T follicular helper cell (primary cell): ENCODE measurements at places on chromosomes 13 and 19.

GRCh38 chr13:24004971-24005370, 107.7 kb upstream of the C1QTNF9B start:
- no peak for DNase-seq

DNA sequence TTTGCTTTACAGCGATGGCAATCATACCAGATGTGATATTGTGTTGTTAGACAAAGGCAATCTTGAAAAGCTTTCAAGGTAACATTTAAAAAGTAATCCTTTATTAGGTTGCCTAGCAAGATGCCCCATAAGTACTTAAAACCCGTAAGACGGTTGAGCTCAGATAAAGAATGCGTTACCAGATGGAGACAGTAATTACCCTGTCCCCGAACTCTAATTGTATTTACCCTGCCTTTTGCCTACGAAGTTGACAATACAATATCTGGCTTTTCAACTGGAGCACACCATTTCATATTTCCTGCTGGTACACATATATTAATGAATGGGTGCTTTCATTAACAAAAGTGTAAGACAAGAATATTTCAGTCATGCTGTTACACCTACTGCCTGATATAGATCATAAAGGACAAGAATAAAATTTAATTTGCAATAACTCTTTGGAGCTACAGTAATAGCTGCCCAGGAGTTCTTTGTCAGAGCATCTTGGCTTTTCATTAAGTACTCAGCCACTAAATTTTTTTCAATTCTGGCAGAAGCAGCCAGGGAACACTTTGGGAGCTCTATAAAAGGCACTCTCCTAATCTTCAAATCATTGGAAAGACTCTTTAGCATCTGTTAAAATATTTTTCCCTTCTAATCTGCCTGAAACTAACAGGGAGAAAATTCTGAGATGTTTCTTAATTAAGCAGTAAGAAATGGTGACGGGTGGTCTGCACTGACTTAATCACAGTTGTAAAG, 63.8 kb downstream of the DCT start:
- no peak for DNase-seq

- DNase-seq, result no peak
These were observed 5.7 kb downstream of the PGPEP1 start for GRCh38 chr19:18346091-18346490.

GRCh38 chr13:30053939-30054338, 203.5 kb upstream of the UBL3 start:
- no peak for DNase-seq

- no peak for DNase-seq
These were observed 1541.1 kb downstream of the UQCRFS1 start for GRCh38 chr19:27671876-27672275.

- no peak for DNase-seq
These were observed 26.8 kb downstream of the ZNF627 start for GRCh38 chr19:11624069-11624463.

GRCh38 chr13:76300688-76301087, 585.5 kb downstream of the KCTD12 start:
- DNase-seq, result no peak

DNA sequence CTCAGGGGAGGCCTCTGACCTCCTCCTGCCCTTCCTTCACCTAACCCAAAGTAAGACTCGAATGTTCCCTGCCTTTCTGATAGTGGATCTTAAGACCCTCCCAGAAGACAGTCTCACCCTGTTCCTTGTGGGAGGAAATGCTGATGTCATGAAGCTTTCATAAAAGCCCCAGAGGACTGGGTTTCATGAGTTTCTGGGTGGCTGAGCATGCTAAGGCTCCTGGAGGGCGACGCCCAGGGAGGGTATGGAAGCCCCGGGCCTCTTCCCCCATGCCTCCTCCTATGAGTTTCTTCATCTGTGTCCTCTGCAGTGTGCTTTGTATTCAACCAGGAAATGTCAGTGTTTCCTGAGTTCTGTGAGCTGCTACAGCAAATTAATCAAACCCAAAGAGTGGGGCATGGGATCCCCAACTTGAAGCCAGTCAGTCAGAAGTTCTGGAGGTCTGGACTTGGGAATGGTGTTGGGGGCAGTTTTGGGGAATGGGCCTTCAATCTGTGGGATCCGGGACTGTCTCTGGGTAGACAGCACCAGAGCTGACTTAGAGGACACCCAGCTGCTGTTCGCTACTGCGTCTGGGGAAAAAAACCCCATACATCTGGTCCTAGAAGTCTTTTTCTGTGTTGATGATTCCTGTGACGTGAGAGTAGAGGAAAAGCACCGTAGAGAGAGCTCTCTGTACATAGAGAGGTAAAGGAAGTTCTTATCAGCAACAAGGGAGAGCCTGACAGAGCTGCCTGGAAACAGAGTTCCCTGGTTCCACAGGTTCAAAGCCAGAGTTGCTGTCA, 2.0 kb upstream of the LILRB2 start:
- DNase-seq, result no peak

DNA sequence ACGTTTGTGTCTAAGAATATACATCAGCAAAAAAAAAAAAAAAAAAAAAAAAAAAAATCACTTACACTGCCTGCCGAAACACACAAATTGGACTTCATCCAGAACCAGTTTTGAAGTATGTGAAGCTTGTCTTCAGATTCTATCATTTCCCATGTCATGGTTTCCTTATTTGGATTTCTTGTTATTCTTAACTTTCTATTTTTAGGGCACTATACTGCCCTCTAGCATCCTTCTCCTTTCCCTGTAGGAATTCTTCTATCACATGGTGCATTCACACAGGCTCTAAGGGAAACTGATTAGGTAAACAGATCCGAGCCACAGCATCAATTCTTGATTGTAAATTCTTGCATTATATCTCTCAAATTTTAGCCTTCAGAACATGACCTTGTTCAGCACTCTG, 1507.5 kb downstream of the OLFM4 start:
- DNase-seq, result no peak

DNA sequence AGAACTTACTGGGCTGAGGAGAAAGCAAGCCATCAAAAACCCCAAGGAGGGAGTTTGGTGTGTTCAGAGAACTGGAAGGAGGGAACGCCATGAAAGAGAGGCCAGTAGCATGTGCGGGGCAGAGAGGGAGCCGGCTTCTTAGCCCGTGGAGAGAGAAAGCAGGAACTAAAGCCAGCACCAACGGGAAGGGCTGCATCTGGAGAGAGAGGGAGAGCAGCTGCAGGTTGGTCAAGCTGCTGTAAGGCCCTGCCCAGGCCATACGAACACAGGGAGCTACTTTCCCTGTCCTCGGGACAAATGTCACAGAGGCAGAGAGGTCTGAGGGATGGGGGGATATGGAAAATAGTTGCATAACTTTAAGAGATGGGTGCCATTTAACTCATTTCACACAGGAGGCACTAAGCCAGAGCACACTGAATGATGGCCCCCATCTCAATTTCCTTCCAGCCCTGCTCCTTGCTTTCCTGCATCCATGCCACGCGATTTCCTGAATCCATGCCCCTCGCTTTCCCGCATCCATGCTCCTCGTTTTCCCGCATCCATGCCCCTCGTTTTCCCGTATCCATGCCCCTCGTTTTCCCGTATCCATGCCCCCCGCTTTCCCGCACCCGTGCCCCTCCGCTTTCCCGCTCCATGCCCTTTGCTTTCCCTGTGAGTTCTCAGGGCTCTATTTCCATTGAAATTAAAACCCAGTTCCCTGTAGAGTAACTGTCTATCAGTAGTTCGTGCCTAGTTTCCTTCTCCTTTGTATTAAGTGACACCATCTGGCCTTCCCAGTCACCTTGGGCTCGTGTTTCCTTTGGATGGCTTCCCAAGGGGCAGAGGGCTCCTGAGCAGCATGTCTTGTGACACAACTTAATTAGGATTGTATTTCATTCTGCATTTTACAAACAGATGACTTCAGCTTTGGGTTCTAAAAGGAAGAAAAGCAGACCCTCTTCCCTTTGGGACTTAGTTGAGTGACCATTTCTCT, 31.5 kb upstream of the TPT1 start:
- DNase-seq, result no peak

GRCh38 chr19:2722541-2723344, 1.6 kb upstream of the DIRAS1 start:
- no peak for DNase-seq

DNA sequence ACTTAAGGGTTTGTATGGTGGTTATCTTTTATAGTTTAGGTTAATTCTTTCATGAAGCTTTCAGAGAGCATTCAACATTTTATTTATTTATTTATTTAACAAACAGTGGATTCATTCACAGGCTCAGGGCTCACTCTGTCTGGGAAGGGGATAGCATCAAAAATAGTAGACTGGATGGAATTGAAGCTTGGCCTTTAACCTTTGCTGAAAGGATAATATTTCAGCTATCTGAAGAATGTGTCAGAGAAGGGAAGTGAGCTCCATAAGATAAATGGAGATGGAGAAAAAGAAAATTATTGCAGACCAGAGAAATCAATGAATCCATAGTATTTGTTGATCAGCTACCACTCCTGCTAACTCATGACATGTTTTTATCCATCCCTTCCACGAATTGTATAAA, 305.6 kb downstream of the COG6 start:
- DNase-seq, result no peak

DNA sequence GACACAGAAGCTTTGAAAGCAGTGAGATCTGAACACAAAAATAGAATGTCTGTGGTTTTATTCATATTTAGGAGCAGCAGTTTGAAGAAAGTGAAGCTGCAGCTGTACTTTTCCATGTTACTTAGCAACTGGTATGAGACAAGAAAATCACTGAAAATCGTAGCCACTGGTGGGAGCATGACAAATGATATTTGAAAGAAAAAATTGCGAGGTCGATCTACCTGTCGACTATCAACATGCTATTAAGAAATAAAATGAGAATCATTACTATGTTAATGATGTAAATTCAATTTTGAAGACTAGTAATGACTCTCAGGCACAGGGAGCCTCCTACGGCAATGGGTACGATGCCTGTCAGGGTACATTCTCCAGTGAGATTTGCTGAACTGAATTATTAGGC, 436.4 kb downstream of the SLITRK5 start:
- DNase-seq, result no peak

GRCh38 chr13:32791545-32792172, 205.4 kb downstream of the PDS5B start:
- DNase-seq, result no peak

- no peak for DNase-seq
These were observed 9.0 kb downstream of the RNASEH2B start for GRCh38 chr13:50918567-50918966.

DNA sequence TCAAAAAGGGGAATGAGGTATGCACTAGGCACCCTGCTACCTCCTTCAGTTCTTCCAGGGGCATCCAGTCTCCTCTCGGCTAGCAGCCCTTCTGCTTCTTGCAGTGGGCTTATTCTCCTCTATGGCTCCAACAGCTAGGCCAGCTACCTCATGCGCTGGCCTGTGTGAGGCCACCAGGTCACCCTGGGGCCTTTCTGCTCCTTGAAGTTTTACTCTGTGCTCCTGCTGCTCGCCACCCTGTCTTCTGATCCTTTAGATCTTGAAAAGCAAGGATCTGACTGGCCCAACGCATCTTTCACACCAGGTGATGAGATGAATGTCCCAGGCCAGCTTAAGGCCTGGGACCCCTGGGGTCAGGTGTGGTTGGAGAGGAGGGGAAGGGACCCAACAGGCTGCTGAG, 66.2 kb downstream of the RUBCNL start:
- no peak for DNase-seq

DNA sequence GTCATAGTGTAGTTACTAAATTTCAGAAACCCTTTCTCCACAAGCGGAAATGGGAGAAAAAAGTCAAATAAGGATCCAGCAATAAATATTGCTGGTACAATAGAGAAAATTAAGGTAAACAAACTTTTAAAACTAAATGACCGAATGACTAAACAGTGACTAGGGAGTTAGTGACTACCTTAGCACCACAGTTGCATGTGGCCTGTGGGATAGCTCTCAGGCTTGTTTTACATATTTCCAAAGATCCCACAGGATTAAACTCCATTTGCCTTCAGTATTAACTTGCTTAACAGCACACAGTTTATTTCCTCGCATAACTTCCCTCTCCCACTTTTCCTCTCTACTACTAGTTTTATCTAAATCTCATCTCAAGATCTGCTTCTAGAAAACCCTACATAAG, 824.3 kb upstream of the KLHL1 start:
- DNase-seq, result no peak

GRCh38 chr13:100619940-100620339, 31.4 kb upstream of the GGACT start:
- DNase-seq, result no peak

GRCh38 chr13:40438022-40438680, 228.3 kb downstream of the FOXO1 start:
- DNase-seq, result no peak

DNA sequence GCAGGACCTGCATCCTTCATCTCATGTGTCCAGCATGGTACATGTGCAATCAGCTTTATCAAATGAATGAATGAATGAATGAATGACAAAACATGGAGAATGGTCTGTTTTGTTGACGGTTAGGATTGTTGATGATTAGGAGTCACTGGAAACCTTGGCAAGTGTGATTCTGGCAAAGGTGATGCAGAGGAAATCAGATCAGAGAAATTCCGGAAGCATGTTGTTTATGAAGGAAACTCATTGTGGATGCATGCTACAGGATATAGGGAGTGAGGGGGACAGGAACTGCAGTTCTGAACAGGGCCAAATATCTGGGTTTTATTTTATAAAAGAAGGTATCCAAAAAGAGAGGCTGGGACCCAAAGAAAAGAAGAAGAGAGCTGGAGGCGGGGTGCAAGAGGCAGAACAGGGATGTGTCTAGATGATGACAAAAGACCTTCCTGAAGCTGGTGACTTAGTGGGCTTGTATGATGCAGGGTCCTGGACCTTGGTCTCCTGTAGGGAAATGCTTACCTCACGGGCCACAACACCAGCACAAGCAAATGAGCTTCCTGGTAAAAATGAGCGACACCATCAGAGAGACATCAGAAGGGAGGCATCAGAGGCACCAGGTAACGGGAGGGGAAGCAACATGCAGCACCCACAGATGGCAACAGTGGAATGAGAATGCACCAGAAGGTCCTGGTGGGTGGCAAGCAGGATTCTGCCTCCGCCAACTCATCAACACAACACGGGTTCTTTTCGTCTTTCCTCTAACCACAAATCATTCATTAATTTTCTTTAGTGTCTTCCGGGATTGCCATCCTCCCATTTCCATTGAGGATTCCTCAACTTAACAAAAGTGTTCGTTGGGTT, 159.6 kb downstream of the FOXO1 start:
- no peak for DNase-seq

DNA sequence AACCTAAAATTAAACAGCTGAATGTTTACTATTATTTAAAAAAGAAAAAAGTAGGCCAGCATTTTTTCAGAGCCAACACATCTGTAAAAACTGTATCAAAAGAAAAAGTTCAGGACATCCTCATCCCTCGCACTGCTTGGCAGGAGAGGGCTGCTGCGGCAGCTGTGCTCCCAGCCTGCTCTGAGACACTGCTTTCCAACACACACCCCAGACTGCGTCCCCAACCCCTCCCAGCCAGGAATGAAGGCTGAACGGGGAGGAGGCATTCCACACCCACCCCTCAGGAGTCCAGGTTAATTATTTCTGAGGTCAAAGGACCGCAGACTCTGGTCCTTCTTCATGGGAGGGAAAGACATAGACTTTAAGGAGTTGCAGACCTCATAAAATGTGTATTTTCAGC, 43.1 kb downstream of the COL4A1 start:
- no peak for DNase-seq

GRCh38 chr13:50599927-50600326, 243.6 kb downstream of the DLEU7 start:
- no peak for DNase-seq
